ENCODE measurements at places on chromosomes 7 and 10.

DNA sequence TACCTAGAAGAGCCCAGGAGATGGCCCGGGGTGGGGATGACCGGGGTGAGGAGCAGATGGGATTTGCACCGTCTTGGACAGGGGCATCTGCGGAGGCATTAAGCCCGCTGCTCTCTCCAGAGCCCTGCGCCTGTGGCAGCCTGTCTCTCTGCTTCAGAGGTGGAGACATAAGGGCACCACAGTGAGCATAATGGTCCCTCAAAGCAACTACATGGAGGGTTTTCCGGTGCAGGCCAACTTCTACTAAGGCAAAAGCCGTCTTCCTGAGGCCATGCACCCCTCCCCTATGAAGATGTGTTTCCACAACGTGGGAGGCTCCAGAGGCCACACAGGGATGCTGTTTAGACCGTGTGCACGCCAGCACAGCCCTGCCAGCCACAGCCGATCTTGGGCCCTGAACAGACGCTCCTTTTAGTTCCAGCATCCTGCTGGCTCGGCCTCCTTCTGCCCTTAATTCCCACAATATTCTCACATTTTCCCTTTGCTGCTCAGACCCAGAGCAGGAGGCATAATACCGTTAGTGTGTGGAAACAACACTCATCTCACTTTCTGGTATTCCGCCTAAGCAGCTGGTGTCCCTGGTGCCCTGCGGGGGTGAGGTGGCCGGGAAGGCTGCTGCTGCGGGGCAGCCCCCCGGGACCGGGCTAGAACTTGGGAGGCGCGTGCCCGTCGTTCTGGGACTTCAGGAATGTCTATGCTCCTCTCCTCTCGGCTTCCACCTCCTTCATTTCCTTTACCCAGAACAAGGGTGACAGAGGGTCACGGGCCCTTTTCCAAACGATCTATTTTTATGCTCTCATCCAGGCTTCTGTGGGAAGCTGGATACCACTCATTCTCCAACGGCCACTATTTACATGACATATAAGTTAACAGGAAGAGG, 266.9 kb downstream of the TNS3 start:
- DNase-seq: no peak

DNA sequence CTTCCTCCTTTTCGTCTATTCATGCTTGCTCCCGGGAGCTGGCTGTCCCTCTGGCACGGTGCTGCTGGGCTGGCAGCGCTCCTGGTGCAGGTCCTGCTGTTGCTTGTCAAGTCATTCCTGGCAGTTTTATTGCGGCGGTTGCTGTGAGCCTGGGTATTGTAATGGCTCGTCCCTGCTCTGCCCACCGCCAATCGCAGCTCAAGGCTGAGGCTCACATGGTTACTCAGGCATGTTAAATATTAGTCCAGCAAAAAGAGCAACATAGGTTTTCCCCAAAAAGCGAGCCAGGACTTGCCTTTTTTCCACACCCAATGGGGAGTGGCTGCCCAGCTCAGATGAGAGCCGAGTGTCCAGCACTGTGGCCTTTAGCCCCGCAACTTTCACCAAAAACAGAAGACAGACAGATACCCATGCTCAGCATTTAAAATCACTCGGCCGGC, 492.9 kb upstream of the FOXK1 start:
- peak; percentile 83 for DNase-seq

DNA sequence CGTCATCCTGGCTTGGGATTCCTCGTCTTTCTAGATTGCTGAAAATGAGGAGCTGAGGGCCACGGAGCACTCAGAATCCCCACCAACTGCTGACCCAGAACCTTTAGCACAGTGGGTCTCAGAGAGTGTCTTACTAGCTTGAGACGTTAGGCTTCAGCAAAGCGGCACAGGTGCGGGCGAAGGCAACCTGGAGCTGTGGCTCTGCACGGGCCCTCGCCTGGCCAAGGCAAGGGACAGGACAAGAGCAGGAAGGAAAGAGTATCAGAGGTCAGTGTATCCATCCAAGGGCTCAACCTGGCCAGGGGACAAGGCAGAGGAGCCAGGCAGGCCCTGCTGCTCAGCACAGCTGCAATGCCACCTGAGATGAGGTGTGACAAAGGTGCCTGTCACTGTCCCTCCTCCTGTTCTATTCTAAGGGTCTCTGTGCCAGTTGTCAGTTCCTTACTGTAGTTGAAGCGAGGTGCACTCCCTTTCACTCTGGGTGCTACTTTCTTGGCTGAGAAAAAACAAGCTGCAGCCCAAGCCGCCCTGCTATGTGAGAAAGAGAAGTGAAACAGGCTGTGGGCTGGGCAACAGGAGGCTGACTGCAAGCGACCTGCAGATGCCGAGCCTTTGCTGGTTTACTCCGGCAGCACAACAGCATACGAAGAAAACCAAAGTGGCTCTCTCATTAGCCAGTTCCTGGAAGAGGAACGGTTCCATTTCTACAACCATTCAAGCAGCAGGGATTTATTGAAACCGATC, 33.3 kb upstream of the KDM7A start:
- DNase-seq: no peak

DNA sequence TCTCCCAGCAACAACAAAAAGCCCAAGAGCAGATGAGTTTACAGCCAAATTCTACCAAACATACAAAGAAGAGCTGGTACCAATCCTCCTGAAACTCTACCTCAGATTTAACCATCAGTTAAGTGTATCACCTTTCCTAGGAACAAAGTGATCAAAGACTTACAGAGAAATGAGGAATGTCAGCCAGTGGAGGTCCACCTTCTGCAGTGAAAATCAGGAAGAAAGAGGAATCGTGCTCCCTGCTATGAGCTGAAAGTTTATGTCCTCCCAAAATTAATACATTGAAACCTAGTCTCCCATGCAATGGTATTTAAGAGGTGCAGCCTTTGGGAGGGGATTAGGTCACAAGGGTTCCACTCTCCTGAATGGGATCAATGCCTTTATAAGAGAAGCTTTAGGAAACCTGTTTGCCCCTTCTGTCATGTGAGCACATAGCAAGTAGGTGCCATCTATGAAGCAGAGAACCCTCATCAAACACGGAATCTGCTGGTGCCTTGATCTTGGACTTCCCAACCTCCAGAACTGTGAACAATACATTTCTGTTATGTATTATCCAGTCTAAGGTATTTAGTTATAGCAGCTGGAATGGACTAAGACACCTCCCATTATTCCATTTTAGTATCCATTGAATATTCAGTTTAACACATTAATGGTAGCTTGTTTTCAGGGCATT, 139.0 kb upstream of the FZD8 start:
- DNase-seq: no peak

- DNase-seq: no peak
These were observed 17.3 kb downstream of the MLXIPL start for GRCh38 chr7:73606801-73607691.
